CD8-positive, alpha-beta memory T cell (primary cell): ENCODE measurements at places on chromosomes 2 and 18.

GRCh38 chr2:35978218-35978617 lies 377.4 kb upstream of the CRIM1 start:
- no peak overlapping the region for H3K4me3 ChIP-seq
- H3K27me3 ChIP-seq = no peaks in the 10 kb centered on the region
- H3K27ac ChIP-seq = no peak overlapping the region
- no peaks in the 10 kb centered on the region for H3K36me3 ChIP-seq
- H3K4me1 ChIP-seq = peaks cover 6% of the 10 kb centered on the region

DNA sequence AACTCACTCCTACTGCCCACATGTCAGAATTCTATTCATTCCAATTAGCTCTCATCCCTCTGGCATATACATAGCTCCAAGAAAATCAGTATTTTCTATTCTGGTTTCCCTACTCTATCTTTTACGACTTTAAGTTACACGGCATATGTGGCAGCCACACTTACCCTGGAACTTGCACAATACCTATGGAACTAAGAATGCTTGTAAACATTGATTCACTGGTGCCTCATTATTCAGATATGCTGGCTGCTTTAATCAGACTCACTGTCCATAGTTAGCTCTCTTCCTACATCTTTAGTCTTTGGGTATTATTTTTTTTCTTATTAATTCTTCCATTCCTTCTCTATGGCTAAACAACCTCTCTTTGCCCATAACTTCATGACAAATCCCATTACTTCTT lies 1519.9 kb upstream of the ACVR2A start:
- no peaks in the 10 kb centered on the region for H3K27me3 ChIP-seq

DNA sequence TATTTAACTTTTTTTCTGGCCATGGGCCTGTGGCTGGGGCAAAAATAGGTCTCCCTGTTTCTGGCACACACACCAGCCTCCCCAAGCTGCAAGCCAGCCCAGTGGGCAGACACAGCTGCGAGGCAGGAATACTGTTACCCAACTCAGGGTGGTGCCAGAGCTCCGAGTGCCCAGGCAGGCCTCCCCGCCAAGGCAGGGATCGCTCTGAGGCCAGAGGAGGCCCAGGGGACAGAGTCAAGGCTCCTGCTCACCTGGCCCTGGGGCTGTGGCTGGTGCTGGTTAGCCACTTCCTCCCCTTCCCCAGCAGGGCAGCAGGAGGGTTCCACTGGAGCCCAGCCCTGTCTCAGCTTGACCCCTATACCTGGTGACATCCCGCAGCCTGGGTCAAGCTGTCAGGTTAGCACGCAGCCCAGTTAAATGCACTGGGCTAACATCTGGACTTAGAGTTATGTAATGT lies 67.1 kb upstream of the EPAS1 start:
- DNase-seq = no peak
- no peak overlapping the region for H3K4me3 ChIP-seq
- no peaks in the 10 kb centered on the region for H3K36me3 ChIP-seq
- H3K27ac ChIP-seq = no peak overlapping the region
- H3K27me3 ChIP-seq = no peaks in the 10 kb centered on the region

GRCh38 chr2:10909050-10909995 lies 2.4 kb upstream of the KCNF1 start:
- H3K27ac ChIP-seq = no peak overlapping the region
- no peaks in the 10 kb centered on the region for H3K27me3 ChIP-seq
- no peaks in the 10 kb centered on the region for H3K36me3 ChIP-seq
- no peaks in the 10 kb centered on the region for H3K4me1 ChIP-seq

- peaks cover 9% of the 10 kb centered on the region for H3K36me3 ChIP-seq
- H3K27ac ChIP-seq = no peak overlapping the region
- H3K4me3 ChIP-seq = no peak overlapping the region
- H3K4me1 ChIP-seq = no peaks in the 10 kb centered on the region
- no peaks in the 10 kb centered on the region for H3K27me3 ChIP-seq
These were observed 11.4 kb downstream of the OSGEPL1 start for GRCh38 chr2:189751080-189751658.

- H3K4me1 ChIP-seq = no peaks in the 10 kb centered on the region
- no peaks in the 10 kb centered on the region for H3K27me3 ChIP-seq
- no peak overlapping the region for H3K27ac ChIP-seq
- H3K4me3 ChIP-seq = no peak overlapping the region
- no peak for DNase-seq
These were observed 489.6 kb upstream of the SPRED2 start for GRCh38 chr2:65922030-65922429.

DNA sequence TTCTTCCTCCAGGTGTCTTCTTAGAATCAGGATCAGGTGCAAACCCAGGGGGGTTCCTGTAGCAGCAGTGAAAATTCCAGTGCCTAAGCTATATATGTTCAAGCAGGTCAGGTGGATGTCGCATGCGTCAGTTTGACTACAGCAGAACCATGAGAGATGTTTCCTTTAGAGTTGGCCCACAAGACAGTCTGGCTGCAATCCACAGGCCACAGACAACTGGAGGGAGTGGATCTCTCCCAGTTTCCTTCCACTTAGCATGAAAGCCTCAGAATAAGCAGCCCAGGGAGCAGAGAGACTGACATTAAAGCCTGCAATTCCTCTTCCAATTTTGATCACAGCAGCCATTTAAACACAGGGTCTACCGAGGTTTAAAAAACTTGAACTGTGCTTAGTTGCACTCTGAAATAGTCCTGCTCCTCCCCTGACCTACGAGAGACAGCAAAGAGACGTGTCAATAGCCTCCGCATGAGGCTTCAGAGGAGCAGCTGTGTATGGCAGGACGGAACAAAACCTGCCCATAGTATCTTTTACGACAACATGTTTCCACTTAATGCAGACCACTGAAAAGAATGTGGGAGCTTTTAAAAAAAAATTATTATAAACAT lies 988 bp upstream of the KCNE4 start:
- no peaks in the 10 kb centered on the region for H3K4me1 ChIP-seq
- no peak overlapping the region for H3K27ac ChIP-seq
- no peak overlapping the region for H3K4me3 ChIP-seq
- no peaks in the 10 kb centered on the region for H3K27me3 ChIP-seq
- H3K36me3 ChIP-seq = no peaks in the 10 kb centered on the region
- no peak for DNase-seq

DNA sequence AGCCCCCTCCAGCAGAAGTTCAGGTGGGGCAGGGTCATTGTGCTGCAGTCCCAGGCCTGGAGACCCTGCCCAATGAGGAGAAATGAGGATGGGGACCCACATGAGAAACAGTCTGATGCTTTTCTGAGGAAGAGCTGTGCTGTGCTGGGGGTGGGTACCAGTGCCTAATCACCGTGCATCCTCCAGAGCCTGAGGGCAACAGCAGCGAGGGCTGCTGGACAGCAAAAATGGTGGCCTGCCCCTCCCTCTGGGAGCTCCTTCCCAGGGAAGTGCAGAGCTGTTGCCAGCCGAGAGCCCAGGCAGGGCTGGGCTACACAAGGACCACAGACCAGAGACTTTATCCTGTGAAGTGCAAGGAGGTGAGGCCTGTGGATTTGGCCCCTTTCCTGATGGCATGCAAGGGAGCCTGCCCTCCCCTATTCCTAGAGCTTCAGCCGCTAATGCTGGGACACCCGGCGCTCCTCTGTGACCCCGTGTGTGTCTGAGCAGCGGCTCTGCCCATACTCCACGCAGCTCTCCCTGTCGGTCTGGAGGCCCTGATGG lies 134.8 kb downstream of the DSEL start:
- no peaks in the 10 kb centered on the region for H3K36me3 ChIP-seq
- H3K27me3 ChIP-seq = no peaks in the 10 kb centered on the region
- DNase-seq = no peak
- H3K27ac ChIP-seq = no peak overlapping the region

GRCh38 chr18:12737243-12737902 lies 34.5 kb downstream of the PSMG2 start:
- H3K4me3 ChIP-seq = no peak overlapping the region
- no peak for DNase-seq
- H3K4me1 ChIP-seq = no peaks in the 10 kb centered on the region
- no peak overlapping the region for H3K27ac ChIP-seq

DNA sequence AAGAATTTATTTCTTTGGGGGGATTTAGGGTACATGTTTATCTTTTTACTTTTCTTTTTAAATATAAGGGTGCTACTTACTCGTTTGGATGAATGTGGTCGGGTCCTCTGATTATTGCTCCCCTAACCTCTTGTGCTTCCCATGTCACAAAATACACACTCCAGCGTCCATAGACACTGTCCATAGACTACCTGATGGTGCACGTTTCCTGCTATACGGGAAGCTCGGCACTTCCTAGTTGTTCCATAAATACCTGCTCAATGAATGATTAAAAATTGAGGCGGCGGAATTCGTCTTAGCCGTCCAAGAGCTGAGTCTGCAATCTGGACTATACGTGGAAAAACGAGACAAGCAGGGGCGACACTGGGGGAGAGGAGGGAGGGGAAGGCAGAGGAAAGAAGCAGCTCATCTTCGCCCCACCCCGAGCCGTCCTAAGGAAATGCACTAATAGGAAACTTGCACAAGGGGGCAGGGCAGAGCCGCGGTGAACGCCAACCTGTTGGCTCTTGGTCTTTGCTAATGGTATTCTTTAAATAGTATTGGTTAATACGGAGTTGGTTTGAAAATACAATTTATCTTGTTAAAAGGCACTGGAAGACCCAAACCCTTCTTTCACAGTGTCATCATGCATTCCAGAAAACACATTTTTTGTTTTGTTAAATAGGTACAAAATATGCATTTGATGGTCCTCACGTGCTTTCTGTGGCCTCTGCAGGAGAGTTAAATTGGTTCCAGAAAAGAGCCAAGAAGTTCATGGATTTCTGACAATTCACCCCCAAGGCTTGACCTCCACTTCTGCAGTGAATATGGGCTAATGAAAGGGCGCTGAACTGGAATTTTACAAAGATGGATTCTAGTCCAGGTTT lies 73.0 kb upstream of the KCTD1 start:
- no peaks in the 10 kb centered on the region for H3K27me3 ChIP-seq
- no peak overlapping the region for H3K4me3 ChIP-seq
- H3K36me3 ChIP-seq = no peaks in the 10 kb centered on the region

- no peak for DNase-seq
- no peaks in the 10 kb centered on the region for H3K27me3 ChIP-seq
- H3K4me1 ChIP-seq = no peaks in the 10 kb centered on the region
- H3K36me3 ChIP-seq = no peaks in the 10 kb centered on the region
- H3K27ac ChIP-seq = no peak overlapping the region
These were observed 138.2 kb downstream of the SH3RF3 start for GRCh38 chr2:109266998-109267854.

DNA sequence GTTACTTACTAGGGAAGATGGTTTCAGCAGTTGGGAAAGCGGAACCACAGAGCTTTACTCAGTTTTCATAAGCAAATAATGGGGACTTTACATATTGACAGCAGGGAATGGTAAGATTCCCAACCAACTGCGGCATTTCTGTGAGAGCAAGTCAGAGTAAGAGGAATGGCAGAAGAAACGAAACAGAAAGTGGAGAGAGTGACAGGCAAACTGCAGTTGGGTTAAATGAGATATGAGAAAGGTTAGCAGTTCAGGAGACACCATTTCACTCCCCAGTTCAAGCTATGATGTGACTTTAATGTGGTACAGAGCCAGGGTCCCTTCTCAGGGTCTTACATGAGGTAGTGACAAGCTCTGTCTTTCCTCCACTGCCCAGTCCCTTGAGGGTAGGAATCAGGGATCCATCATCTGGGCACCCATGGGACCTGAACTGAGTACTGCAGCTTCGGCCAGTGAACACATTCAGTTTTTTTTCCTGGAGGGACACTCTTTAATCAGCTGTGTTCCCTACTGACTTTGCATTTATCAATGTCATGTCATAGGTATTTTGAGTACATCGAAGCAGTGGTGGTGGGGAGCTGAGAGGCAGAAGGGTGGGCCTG lies 33.0 kb upstream of the GREB1 start:
- H3K27me3 ChIP-seq = no peaks in the 10 kb centered on the region
- no peak overlapping the region for H3K4me3 ChIP-seq
- no peaks in the 10 kb centered on the region for H3K4me1 ChIP-seq
- no peak for DNase-seq
- no peaks in the 10 kb centered on the region for H3K36me3 ChIP-seq

DNA sequence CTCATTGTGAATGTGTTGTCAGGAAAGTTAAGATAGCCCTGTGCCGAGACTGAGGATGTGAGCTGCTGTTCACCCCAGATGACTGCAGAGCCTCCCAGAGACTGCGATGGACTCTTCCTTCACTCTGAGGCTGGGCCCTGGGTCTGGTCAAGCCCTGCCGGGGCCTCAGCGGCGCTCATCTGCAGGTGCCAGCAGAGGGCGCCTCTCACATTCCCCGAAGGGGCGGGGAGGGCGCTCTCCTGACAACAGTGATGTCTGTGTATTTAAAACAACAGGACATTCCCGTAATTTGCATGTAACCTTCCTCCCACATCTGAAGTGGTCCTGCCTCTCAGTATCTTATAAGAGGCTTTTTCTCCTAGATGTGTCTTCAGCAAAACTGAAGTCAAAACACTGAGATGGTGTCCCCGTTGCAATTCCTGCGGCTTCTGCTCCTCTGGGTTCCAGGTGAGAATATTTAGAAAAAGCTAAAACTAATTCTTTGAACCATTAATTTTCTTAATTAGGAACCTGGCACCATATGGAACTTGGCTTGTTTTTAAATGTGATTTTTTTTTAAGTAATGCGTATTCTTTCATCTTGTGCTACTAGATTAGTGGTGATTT lies 1377.9 kb downstream of the RPIA start:
- DNase-seq = no peak
- H3K4me3 ChIP-seq = no peak overlapping the region
- H3K4me1 ChIP-seq = no peaks in the 10 kb centered on the region
- no peak overlapping the region for H3K27ac ChIP-seq
- H3K36me3 ChIP-seq = no peaks in the 10 kb centered on the region

- peaks cover 27% of the 10 kb centered on the region for H3K4me1 ChIP-seq
- DNase-seq = peak; percentile 40
- peak overlapping the region; percentile 30 for H3K4me3 ChIP-seq
- H3K27me3 ChIP-seq = peaks cover 33% of the 10 kb centered on the region
- H3K36me3 ChIP-seq = no peaks in the 10 kb centered on the region
These were observed 2.3 kb downstream of the EGR4 start for GRCh38 chr2:73291093-73291460.

DNA sequence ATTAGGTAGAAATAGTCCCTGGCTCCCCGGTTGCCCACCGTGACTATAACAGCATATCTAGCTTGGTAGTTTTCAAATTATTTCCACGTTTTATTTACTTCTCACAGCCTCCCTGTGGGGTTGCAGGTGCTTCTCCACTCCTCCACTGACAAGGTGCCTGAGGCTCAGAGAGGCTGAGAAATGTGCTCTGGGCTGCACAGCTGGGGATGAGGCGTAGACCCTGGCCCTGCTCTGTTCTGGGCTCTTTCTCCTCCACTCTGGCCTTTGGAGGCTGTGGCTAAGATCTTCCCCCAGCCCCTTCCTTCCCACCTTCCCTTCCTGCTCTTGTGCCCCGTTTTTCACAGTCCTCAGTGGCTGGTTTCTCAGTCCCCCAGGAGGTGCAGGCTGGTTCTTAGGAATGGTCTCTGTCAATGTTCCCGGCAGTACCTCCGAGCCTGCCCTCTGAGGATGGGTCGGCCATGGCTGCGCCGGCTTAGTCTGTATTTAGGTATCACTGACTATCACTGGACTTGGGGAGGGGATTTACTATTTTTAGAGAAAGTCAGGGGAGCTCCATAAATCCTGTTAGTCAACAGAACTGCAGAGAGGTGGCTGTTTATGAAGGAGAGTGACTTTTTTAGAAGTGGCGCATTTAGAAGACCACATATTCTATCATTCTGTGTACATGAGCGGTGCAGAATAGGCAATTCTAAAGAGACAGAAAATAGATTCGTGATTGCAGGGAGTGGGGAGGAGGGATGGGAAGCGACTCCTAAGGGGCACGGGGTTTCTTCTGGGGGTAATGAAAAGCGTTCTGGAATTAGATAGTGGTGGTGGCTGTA lies 35.0 kb downstream of the HPCAL1 start:
- H3K27ac ChIP-seq = no peak overlapping the region
- H3K4me1 ChIP-seq = peaks cover 49% of the 10 kb centered on the region
- H3K4me3 ChIP-seq = no peak overlapping the region
- no peak for DNase-seq
- H3K27me3 ChIP-seq = no peaks in the 10 kb centered on the region
- peaks cover 4% of the 10 kb centered on the region for H3K36me3 ChIP-seq

- no peaks in the 10 kb centered on the region for H3K36me3 ChIP-seq
- H3K27me3 ChIP-seq = no peaks in the 10 kb centered on the region
- no peak overlapping the region for H3K4me3 ChIP-seq
- no peaks in the 10 kb centered on the region for H3K4me1 ChIP-seq
These were observed 26.9 kb downstream of the C18orf63 start for GRCh38 chr18:74342416-74343043.
